CD8-positive, alpha-beta memory T cell (primary cell): ENCODE measurements at places on chromosomes 5 and 9. TPM values are rescaled to one million over a fixed set of nuclear protein-coding genes. Genes with fewer than 3 reads are reported as not detected.

DNA sequence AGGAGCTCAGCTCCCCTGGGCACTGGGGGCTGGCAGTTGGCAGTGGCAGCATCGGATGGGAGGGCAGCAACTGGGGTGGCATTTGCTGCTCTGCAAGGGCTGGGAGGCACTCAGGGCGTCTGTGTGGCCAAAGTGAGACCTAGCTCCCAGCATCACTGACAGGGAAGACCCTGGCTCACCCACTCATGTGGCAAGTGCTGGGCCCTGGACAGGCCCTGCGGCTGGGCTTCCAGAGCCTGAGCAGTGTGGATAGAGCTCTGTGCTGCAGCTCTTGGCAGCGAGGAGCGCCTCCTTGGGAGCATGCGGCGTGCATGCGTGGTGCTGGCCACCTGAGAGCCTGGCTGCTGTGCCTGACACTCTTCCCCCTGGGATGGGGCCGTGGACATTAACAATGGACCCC lies 10.2 kb downstream of the CEP72 start:
- H3K4me1 ChIP-seq, result no peaks in the 10 kb centered on the region
- no peak overlapping the region for H3K27ac ChIP-seq
- no peak for DNase-seq
- peaks cover 6% of the 10 kb centered on the region for H3K36me3 ChIP-seq
- H3K4me3 ChIP-seq, result no peak overlapping the region

GRCh38 chr9:113151696-113152630 lies 1.2 kb downstream of the SLC31A2 start:
- DNase-seq, result no peak
- peak overlapping the region; percentile 70 for H3K4me3 ChIP-seq
- no peaks in the 10 kb centered on the region for H3K36me3 ChIP-seq
- H3K4me1 ChIP-seq, result peaks cover 26% of the 10 kb centered on the region
- no peaks in the 10 kb centered on the region for H3K27me3 ChIP-seq

- H3K4me1 ChIP-seq, result no peaks in the 10 kb centered on the region
- no peak overlapping the region for H3K27ac ChIP-seq
- DNase-seq, result no peak
- no peaks in the 10 kb centered on the region for H3K36me3 ChIP-seq
These were observed 169.6 kb upstream of the GNA14 start for GRCh38 chr9:77817590-77818311.

- no peaks in the 10 kb centered on the region for H3K4me1 ChIP-seq
- H3K27ac ChIP-seq, result no peak overlapping the region
- no peaks in the 10 kb centered on the region for H3K36me3 ChIP-seq
- H3K27me3 ChIP-seq, result no peaks in the 10 kb centered on the region
These were observed 95.1 kb upstream of the FCN2 start for GRCh38 chr9:134785325-134786108.

The PCDH12 gene
- total RNA-seq, result 0.88 TPM

The TIMD4 gene
- 0.60 TPM for total RNA-seq

DNA sequence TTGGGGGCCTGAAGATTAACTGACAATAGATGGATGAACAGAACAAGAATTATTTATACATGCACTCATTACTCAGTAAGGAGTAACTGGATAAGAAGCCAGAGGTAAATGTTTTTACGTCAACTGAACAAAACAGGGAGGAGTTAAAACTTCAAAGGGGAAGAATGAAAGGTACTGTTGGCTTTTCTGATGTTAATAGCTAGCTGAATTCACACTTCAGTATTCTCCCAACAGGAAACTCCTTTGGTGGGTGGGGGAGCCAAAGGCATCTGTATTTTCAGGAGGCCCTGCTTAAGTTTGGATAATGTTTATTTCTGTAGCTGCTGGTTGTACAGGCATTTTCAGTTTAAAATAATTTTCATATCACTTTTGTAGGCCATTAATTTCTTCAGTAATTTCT lies 23.2 kb upstream of the RFK start:
- no peak for DNase-seq
- H3K4me1 ChIP-seq, result no peaks in the 10 kb centered on the region
- no peaks in the 10 kb centered on the region for H3K27me3 ChIP-seq
- no peak overlapping the region for H3K4me3 ChIP-seq
- no peak overlapping the region for H3K27ac ChIP-seq

The DCAF10 gene
- total RNA-seq, result 14.9 TPM

- no peak overlapping the region for H3K4me3 ChIP-seq
- H3K4me1 ChIP-seq, result peaks cover 23% of the 10 kb centered on the region
- no peak for DNase-seq
- no peak overlapping the region for H3K27ac ChIP-seq
- H3K27me3 ChIP-seq, result no peaks in the 10 kb centered on the region
These were observed 25.7 kb downstream of the PCDHGC5 start for GRCh38 chr5:141514330-141515133.

The CSF1R gene
- total RNA-seq, result 2.7 TPM

DNA sequence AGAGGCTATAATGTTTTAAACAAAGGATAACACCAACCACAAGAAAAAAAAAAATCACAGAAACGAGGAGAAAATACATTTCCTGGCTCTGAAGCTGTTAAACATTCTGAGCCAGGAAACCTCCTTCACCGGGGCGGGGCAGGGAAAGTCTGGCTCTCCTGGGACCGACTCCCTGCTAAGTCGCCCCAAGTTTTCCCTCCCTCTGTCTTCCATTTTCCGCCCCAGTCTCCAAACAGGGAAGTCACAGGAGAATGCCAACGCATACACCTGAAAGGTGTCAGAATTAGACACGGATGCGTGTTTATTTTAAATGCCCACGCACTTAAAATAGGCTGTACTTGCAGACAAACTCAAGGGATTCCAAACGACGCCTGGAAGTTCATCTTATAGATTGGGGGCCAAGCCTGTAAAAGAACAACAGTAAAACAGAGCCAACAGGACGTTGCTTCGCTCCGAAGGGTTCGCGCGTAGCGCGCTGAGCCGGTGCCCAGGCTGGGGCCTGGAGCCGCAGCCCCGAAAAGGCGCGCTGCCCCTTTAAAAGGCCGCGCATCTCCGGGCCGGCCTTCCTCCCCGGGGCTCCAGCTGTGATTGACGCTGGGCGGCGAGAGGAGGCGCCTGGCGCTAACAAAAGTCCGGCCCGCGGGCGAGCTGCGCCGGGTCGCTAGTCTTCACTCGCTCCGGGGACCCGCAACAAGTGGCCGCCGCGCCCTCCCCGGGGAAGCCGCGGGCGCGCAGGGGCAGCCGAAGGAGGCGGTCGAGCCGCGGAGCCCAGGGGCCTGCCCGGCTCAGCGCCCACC lies at the start of gene FBXL7:
Gene FBXL7 (plus strand): TSS at position 653 of the 797 bp plus-strand sequence.
- no peak within 1 kb of the TSS for H3K4me3 ChIP-seq
- H3K4me1 ChIP-seq, result no peaks in the 10 kb centered on the region
- H3K36me3 ChIP-seq, result no peaks in the 10 kb centered on the region
- no peak for DNase-seq

GRCh38 chr9:88978034-88978433 lies 13.2 kb upstream of the S1PR3 start:
- H3K36me3 ChIP-seq, result no peaks in the 10 kb centered on the region
- H3K4me1 ChIP-seq, result no peaks in the 10 kb centered on the region
- H3K4me3 ChIP-seq, result no peak overlapping the region
- no peak overlapping the region for H3K27ac ChIP-seq

DNA sequence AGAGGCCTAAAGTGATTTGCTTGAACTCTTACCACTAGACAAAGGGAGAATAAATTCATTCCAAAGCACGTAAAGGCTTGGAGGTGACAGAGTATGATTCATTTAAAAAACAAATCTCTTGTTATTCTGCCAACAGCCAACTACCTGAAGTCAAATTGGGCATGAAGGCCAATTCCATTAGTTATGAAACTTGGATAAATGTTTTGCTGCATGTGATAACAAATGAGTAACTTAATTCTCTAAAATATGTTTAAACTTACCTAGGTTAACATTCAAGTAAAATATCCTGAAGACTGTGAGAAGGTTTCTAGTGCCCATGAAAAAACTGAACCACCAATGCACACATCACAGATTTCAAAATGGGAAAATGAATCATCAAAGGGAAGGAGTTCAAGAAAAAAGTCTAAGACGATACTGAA lies 120.1 kb upstream of the TSLP start:
- DNase-seq, result no peak
- H3K27ac ChIP-seq, result no peak overlapping the region
- no peaks in the 10 kb centered on the region for H3K27me3 ChIP-seq
- H3K36me3 ChIP-seq, result no peaks in the 10 kb centered on the region

- DNase-seq, result no peak
- no peaks in the 10 kb centered on the region for H3K36me3 ChIP-seq
- peak overlapping the region; percentile 93 for H3K4me3 ChIP-seq
- H3K27ac ChIP-seq, result peak overlapping the region; percentile 88
- no peaks in the 10 kb centered on the region for H3K27me3 ChIP-seq
- H3K4me1 ChIP-seq, result peaks cover 16% of the 10 kb centered on the region
These were observed 539 bp downstream of the POC5 start for GRCh38 chr5:75716715-75717081.

The OBP2B gene
- total RNA-seq, result not detected

The CRHBP gene
- not detected for total RNA-seq

DNA sequence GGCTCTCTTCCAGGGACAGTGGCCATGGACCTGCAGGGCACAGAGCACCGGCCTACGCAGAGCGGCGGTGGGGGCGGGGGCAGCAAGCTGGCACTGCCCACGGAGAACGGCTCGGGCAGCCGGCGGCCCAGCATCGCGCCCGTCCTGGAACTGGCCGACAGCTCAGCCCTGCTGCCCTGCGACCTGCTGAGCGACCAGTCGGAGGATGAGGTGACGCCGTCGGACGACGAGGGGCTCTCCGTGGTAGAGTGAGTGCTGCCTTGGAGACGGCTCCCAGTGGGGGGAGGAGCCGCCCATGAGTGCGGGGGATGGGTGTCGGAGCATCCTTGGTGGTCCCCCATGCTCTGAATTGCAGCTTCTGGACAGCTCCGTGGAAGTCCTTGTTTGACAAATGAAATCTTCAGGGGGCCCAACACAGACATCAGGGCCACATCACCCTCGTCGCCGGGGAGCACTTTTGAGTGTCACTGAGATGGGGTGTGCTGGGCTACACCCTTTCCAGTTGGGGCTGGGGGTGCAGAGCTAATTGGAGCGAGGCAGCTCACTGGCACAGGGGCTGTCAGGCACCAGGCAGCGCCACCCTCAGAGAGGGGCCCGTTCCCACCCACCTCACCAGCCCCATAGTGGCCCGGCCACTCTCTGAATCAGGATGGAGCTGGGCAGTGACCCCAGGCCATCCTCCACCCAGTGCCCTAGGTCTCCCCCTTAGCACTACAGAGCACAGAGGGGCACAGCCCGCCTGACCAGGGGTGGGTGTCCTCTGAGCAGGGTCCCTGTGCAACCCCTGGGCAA lies 70.9 kb downstream of the KCNT1 start:
- H3K27ac ChIP-seq, result no peak overlapping the region
- no peak for DNase-seq
- H3K27me3 ChIP-seq, result no peaks in the 10 kb centered on the region
- H3K36me3 ChIP-seq, result no peaks in the 10 kb centered on the region

- no peaks in the 10 kb centered on the region for H3K36me3 ChIP-seq
- no peaks in the 10 kb centered on the region for H3K4me1 ChIP-seq
- no peak overlapping the region for H3K4me3 ChIP-seq
These were observed 58.2 kb downstream of the DRD1 start for GRCh38 chr5:175385691-175386362.

The GLT6D1 gene
- not detected for total RNA-seq

- no peaks in the 10 kb centered on the region for H3K4me1 ChIP-seq
- no peak overlapping the region for H3K4me3 ChIP-seq
- H3K27me3 ChIP-seq, result no peaks in the 10 kb centered on the region
- no peak overlapping the region for H3K27ac ChIP-seq
- no peak for DNase-seq
These were observed 799.1 kb downstream of the TAF11L14 start for GRCh38 chr5:18433336-18433735.

The TSLP gene
- total RNA-seq, result 0.63 TPM

GRCh38 chr5:179371681-179372680 lies 26.7 kb upstream of the ADAMTS2 start:
- no peaks in the 10 kb centered on the region for H3K4me1 ChIP-seq
- no peaks in the 10 kb centered on the region for H3K27me3 ChIP-seq
- no peak for DNase-seq
- H3K36me3 ChIP-seq, result no peaks in the 10 kb centered on the region
- H3K4me3 ChIP-seq, result no peak overlapping the region

GRCh38 chr5:129593525-129593924 lies 133.4 kb downstream of the ADAMTS19 start:
- no peaks in the 10 kb centered on the region for H3K4me1 ChIP-seq
- no peaks in the 10 kb centered on the region for H3K36me3 ChIP-seq
- no peak overlapping the region for H3K27ac ChIP-seq
- H3K4me3 ChIP-seq, result no peak overlapping the region
- H3K27me3 ChIP-seq, result no peaks in the 10 kb centered on the region

DNA sequence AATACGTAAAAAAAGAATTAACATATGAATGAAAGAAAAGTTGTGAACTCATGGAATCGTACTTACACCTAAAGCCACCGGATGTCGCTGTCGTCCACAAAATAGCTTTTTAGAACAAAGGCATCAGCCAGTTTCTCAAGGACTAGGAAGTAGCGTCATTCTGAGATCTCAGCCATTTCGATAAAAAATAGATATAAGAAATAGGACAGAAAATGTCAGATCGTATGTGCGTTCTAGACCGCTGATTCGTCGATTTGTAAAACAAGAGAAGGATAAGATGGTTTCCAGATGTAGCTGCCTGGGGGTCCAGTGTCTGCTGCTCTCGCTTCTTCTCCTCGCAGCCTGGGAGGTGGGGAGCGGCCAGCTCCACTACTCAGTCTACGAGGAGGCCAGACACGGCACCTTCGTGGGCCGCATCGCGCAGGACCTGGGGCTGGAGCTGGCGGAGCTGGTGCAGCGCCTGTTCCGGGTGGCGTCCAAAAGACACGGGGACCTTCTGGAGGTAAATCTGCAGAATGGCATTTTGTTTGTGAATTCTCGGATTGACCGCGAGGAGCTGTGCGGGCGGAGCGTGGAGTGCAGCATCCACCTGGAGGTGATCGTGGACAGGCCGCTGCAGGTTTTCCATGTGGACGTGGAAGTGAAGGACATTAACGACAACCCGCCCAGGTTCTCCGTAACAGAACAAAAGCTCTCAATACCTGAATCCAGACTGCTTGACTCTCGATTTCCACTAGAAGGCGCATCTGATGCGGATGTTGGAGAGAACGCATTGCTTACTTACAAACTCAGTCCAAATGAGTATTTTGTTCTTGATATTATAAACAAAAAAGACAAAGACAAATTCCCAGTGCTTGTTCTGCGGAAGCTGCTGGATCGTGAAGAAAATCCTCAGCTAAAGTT lies at the start of gene PCDHA10:
Gene PCDHA10 (plus strand): TSS at position 126 of the 903 bp plus-strand sequence. CDS start 152 bp downstream, at position 278.
- H3K4me1 ChIP-seq, result no peaks in the 10 kb centered on the region
- no peak for DNase-seq
- H3K27me3 ChIP-seq, result no peaks in the 10 kb centered on the region

DNA sequence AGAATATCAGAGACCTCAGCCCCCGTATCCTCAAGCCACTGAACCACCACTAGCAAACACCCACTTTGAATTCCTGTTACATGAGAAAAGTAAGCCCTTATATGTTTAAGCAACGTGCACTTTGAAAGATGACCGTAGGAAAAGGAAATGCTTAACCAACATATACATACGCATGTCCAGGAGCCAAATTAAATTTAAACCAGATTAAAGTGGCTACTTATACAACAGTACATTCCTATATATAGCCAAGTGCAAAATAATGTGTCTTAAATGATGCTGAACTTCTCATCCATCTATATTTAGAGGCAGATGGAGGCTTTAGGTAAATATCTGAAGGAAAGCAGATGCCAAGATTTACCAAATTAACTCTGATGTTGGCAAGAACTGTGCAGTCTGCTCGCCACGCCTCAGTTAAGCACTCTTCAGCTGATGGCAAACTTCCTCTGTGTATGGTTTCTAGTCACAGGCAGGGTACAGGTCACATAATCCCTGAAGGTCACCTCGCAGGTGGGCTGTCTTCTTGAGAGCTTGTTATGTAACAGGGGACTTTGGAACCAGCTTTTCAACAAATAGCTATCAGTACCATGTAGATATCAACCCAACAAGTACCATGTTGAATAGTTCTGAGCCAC lies 8.6 kb downstream of the GCNT4 start:
- H3K36me3 ChIP-seq, result peaks cover 14% of the 10 kb centered on the region
- H3K27me3 ChIP-seq, result no peaks in the 10 kb centered on the region
- no peak overlapping the region for H3K27ac ChIP-seq

The PFN3 gene
- total RNA-seq, result not detected
